Stimulated activated CD8-positive, alpha-beta memory T cell treated with anti-CD3 and anti-CD28 coated beads, Interleukin-4, amount 100 ng/mL, for 4 hours (primary cell): ENCODE measurements at places on chromosomes 12 and 14.

DNA sequence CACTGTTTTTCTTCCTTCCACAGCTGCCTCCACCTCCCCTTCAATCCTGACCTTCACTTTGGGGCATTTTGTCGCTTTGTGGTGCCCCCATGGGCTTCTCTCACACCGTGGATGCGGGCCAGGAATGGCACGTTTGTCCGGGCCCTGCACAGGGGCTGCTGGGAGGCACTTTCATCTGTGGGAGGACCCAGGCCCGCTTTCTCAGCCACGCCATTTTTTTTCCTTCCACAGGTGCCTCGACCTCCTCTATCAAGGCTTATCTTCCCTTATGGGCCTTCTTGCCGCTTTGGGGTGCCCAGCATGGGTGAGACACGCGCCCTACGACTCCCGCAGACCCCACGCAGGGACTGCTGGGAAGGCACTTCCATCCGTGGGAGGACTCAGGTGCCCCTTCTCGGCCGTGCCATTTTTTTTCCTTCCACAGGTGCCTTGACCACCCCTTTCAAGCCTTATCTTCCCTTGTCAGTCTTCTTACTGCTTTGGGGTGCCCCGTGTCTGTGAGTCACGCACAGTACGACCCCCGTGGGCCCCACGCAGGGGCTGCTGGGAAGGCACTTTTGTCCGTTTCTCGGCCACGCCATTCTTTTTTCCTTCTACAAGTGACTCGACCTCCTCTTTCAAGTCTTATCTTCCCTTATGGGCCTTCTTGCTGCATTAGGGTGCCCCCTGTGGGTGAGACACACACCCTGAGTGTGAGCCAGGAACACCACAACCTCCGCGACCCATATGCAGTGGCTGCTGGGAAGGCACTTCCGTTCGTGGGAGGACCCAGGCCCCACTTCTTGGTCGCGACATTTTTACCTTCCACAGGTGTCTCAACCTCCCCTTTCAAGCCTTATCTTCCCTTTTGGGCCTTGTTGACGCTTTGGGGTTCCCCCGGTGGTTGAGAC lies 270.7 kb downstream of the ALG10 start:
- no peak for DNase-seq

- DNase-seq: no peak
Observed at GRCh38 chr12:108065069-108065468, 64.0 kb upstream of the WSCD2 start.

GRCh38 chr12:109641422-109641821 lies 67.8 kb downstream of the MVK start:
- DNase-seq: no peak

GRCh38 chr12:2501464-2502191 lies 293.1 kb upstream of the FKBP4 start:
- DNase-seq: no peak

DNA sequence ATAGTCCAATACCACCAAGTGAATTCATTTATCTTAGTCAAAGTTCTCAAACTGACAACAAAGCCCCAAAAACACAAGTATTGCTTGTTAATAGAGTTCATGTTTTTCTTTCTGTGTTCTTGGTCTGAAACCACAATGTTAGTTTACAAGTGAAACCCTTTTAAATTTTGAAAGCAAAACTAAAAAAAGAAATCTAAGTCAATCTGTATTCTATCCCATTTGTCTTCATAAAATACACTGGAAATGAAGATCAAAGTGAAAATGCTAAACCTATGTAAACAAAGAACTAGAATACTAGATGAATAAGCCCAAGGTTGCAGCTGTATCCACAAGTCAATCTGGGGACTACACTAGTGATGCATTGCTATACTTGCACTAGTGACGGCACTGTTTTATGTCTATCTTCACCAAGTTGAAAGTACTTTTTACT lies 10.4 kb downstream of the MAP4K5 start:
- no peak for DNase-seq

DNA sequence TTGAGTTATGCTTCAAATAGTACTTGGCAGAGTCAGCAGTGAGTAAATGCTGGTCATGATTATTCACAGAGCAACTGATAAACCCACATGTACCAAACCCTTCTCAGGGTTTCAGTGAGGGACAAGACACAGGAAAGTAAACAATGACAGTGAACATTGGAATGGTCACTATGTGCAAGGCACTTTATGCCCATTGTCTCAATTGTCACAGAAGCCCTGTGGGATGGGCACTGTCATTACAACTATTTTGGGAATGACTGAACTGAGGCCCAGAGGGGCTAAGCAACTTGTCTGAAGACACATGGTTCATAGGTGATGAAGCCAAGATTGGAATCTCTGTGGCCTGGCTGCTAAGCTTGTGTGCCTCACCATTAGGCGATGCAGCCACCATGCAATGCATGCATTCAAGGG lies 238.5 kb downstream of the RBM19 start:
- DNase-seq: no peak

- DNase-seq: no peak
Observed at GRCh38 chr12:65511134-65511834, 232.8 kb downstream of the MSRB3 start.

GRCh38 chr14:55800156-55800785 lies 220.3 kb downstream of the KTN1 start:
- no peak for DNase-seq

- DNase-seq: peak; percentile 65
Observed at GRCh38 chr12:107320033-107320928, 226.9 kb upstream of the CRY1 start.

DNA sequence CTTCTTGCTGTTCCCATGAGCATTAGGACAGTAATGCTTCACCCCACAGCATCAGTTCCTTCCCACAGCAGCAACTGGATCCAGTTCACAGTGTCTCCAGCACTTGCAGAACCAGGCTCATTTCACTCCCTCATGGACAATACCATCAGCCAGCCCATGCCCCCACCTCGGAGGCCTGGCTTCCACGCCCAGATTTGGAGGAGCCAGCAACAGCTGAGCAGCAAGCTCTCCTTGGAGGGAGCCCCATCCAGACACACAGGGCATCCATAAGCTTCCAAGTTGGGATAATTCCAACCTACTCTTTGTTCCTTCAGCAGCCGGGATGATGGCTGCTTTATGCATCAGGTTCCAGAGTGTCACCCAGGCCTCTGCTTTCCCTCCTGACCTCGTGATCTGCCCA lies 250.0 kb downstream of the GLT1D1 start:
- no peak for DNase-seq

DNA sequence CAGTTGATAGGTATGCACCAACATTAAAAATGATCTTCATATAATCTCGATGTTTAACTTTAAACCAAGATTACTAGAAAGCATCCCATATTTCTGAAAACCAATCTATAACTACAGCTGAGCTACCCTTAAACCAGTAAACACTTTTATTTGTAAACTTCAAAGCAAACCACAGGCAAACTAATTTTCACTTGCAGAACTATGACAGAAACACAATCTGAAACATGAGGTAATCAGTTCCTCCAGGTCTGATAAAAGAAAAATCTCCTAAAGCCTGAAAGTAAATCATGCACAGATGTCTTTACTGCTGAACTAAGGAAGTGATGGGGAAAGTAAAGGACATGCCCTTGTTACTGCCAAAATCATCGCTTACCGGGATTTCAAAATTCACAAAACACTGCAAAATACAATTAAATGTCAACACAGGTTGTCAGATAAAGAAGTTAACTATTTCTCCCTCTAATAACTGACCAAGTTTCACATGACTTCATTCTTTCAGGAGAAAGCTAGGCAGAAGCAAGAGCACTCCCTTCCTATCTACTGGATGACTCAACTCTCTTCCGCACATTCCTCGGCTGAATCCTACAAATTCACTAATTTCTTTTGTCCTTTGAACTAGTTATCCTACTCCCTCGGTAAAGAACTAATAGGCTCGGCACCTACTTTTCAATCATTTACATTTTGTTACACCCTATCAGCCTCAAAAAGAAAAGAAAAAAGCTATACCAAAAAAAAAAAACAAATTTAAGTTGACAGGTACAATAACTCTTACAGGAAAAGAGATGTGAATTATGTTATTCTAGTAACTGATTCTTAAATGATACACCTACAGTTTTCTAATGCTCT lies 1.4 kb downstream of the EEA1 start:
- DNase-seq: no peak

DNA sequence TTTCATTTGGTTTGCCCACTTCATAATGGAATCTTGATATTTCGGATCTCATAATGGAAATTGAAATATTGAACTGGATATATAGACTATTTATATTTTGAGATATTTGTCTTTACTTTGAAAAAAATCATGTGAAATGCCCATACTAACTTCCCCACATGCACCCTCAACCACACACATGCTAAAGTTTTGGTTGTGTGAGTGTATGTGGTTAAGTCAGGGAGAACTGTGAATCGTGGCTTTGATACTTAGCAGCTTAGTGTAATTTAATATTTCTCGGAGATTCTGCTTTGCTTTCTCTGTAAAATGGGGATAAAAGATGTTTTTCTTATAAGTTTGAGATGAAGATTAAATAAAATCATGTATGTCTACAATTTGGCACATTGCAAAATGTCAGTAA lies 162.1 kb downstream of the OTOGL start:
- no peak for DNase-seq

DNA sequence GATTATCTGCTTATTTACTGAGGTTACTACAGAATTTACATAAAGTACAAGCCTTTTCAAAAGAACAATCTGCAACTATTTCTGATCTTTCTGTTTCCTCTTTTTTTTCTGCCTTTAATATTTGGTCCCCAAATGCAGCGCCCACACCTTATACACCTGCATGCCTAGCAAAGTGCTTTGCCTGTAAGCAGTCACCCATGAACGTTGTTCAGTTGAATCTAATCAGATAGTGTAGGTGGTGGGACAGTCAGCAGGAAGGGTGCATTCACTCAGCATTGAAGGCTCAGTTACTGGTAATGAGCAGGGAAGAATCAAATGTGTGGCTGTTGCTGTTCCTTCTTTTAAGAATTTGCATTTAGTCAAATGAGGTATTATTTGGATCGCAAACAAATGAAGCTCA lies 108.4 kb downstream of the GPR135 start:
- no peak for DNase-seq

DNA sequence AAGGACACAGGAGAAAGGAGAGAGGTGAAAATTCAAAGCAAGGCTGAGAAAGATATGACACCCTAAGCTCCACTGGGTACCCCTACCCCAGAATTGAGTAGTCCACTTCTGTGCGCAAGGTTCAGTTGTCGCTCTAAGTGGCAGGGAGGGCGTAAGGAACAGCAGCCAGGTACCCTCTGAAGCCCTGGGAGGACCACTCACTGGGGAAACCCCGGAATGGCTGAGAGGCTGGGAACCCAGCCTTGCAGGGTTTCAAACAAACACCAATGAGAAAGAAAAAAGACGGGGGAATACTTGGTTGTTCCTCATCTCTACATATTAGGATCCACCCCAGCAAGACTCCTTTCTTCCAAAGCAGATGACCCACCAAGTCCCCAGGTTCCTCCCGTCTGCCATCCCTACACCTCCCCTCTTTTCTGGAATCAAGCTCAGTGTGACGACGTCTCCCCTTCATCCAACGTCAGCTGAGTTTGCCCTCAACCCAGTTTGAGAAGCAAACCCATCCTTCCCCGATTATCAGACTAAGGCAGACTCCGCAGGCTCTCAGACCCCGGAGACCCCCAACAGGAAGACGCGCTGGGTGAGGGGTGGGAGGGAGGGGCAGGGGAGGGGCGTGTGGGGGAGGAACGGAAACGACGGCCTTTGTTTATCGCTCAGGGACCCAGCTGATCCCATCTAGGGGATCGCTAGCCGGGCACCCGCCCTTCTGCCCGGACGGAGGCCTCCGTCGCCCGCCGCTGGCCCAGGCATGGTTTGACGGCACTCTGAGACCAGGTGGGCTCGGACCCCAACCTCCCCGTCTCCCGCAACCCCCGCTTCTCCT lies 795 bp downstream of the LMBR1L start:
- no peak for DNase-seq

GRCh38 chr14:75418850-75419768 lies 8.7 kb upstream of the JDP2 start:
- DNase-seq: no peak

- DNase-seq: no peak
Observed at GRCh38 chr14:82190742-82191141, 657.1 kb upstream of the SEL1L start.

GRCh38 chr12:95642583-95642982 lies 91.3 kb upstream of the USP44 start:
- no peak for DNase-seq

DNA sequence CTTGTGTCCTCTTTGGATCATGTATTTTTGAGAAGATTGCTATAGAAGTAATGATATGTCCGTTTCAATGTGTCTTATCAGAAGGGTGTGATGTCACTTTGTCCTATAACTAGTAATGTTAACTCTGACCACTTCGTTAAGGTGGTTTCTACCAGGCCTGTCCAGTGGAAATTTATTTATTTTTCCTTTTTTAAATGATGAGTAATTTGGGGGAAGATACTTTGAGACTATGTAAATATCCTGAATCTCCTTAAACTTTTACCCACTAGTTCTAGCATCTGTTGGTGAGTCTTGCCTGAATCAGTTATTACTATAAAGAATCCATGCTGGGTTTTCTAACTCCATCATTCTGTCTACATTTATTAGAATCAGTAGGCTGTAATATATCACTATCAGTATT lies 15.3 kb downstream of the EP400 start:
- DNase-seq: no peak

GRCh38 chr12:19967431-19967830 lies 400.9 kb upstream of the PDE3A start:
- no peak for DNase-seq

DNA sequence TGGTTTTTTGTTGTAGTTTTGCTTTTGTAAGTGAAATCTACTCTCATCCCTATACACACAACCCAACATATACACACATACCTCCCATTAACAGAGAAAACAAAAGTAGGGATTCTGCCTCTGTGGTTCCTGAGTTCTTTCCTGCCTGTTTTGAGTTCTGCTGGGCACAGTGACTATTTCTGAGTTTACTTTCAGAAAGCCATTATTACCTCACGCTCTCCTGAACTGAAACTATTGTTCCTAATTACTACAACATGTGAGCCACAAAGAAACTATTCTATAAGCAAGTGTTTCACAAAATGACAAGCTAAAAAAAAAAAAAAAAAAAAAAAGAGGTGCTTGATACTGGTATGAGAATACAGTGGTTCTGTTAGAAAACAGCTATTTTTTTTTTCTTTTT lies 110.9 kb downstream of the ALG10B start:
- no peak for DNase-seq

DNA sequence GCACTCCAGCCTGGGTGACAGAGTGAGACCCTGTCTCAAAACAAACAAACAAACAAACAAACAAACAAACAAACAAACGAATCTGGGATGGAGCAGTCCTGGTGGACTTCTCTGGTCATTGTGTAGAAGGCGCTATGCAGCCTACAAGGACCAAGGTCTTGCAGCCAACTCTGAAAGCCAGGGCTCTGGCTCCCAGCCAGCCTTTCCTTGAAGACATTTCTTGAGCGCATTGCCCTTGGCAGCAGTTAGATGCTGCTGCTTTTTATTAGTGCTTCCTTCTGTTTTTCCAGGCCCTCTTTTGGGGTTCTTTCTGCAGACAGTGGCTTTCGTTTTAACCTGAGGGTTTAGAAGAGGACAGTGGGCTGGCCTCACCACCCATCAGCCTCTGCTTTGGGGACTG lies 20.2 kb downstream of the CCDC177 start:
- no peak for DNase-seq

GRCh38 chr12:21264232-21264631 lies 70.5 kb downstream of the SLCO1A2 start:
- no peak for DNase-seq

- DNase-seq: no peak
Observed at GRCh38 chr14:103008768-103009357, 48.5 kb downstream of the CDC42BPB start.

- DNase-seq: no peak
Observed at GRCh38 chr12:61538951-61539350, 721.3 kb upstream of the USP15 start.
